ENCODE measurements at places on chromosomes 12 and 14.

DNA sequence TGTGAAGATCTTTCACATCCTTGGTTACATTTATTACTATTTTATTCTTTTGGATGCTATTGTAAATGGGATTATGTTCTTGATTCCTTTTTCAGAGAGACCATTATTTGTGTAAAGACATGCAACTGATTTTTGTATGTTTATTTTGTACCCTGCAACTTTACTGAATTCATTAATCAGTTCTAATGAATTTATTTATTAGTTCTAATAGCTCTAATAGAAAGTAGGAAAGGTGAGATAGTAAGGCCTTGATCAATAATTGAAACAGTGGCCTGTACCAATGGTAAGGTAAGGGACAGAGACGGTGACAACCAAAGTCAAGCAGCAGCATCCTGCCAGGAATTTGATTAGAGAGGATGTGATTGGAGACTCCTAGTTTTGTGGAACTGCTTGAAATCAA, 224.1 kb downstream of the PHLDA1 start:
- DNase-seq = no peak

DNA sequence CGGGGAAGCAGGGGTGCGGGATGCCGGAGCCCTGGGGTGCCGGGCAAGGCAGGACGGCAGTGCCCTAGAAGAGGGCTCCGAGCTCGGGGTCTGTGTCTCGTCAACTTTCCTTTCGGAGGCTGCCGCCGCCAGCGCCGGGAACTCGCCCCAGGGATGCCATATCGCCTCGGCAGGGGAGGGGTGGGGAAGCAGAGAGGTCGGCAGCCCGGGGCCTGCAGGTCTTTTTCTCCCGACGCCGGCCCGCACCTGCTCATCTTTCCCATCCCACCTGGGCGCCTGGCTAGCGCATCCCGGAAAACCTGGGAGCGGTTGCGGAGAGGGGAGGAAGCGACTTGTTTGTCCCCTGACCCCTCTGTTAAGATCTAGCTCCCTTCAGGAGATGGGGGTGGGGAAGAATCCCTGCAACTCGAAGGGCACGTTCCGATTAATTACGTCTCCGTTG, 547 bp downstream of the CNTN1 start:
- DNase-seq = no peak

DNA sequence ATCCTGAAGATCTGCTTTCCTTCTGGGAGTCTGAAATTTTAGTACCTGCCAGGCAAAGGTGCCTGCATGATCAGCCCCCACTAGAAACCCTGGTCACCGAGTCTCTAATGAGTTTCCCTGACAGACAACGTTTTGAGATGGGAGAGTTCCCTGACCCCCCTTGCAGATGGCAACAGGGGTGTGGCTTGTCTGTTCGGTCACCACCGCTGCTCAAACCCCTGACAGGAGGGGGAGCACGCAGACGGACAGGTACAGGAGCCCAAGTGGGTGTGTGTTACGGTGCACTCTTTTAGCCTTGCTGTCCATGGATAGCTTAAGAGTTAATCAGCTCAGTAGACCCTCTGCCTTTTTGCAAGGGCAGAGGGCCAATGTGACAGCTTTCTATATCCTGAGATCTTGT, 19.3 kb upstream of the CDKN3 start:
- no peak for DNase-seq

DNA sequence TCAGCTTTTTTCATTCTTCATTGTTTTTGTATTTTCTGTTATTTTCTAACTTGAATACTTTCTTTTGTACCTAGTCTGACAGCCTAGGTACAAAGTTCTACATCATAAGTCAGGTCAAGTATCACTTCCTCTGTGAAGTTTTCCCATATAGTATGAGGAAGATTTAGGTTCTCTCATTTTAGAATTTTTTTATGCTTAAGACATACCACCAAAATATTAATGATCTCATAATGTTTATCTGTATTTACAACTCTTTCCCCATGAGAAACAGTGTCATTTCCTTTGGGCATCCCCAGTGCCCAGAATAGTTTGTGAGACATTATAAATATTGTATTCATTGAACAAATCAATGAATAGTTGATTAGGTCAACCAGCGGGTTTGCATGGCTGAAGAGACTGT, 3.1 kb upstream of the ATF7IP start:
- DNase-seq = no peak

GRCh38 chr12:65335981-65336380, 57.5 kb downstream of the MSRB3 start:
- no peak for DNase-seq

- DNase-seq = no peak
These were observed 392.9 kb downstream of the NOVA1 start for GRCh38 chr14:26204728-26205479.

DNA sequence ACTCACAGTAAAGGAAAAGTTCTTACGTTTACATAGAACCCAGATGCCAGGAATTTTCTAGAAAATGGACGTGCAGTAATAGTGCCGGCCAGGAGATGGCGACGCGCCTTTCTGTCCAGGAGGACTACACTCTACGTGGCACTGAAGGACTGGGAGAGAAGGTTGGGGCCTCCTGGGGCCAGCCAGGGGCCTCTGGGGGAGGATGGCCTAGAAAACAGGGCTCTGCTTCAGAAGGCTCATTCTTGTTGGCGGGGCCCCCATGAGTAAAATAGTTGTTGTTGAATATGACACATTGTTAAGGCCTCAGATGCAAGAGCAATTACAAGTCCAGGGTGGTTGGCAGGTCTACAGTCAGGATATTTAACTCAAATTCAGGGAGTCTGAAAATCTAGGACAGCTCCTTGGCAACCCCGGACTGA, 120.1 kb upstream of the MAX start:
- peak; percentile 65 for DNase-seq

DNA sequence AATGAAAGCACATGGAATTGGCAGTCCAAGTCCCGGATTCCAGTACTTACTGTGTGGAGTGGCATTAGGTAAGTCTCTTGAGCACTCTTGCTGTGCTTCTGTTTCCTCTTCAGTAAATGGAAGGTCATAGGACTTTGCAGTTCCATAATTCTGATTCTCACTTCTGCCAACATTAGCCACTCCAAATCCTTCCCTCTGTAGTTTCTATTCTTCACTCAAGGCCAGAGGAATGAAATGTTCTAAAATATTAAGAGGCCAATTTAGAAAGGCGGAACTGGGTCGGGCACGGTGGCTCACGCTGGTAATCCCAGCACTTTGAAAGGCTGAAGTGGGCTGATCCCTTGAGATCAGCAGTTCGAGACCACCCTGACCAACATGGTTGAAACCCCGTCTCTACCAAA, 19.8 kb upstream of the SLC5A8 start:
- no peak for DNase-seq

- DNase-seq = peak; percentile 74
These were observed 20.4 kb downstream of the BATF start for GRCh38 chr14:75542588-75543091.

- DNase-seq = no peak
These were observed 3.3 kb downstream of the ERP27 start for GRCh38 chr12:14935031-14935430.

- DNase-seq = no peak
These were observed 88.8 kb downstream of the KCNH5 start for GRCh38 chr14:62956413-62956812.

- DNase-seq = no peak
These were observed 23.5 kb upstream of the SELPLG start for GRCh38 chr12:108657130-108657745.

All from amniotic epithelial cell (primary cell).